ENCODE measurements at places on chromosomes 7 and 10.

DNA sequence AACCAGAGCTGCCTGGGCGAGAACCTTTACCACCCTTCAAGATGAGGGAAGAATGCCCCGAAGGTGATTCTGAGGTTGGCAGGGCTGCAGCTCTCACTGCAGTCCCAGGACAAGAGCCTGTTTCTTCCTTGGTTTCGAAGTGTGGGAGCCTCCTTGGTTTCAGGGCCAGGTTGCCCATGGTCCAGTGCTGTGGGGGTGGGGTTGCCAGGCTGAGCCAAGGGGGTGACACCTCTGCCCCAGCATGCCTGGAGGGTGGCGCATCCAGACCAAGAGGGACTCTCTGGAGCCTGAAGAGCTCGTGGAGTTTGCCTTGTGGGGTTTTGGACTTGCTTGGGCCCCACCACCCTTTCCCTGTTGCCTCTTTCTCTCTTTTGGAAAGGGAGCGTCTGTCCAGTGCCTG, 41.3 kb downstream of the WDR37 start:
- DNase-seq: no peak

DNA sequence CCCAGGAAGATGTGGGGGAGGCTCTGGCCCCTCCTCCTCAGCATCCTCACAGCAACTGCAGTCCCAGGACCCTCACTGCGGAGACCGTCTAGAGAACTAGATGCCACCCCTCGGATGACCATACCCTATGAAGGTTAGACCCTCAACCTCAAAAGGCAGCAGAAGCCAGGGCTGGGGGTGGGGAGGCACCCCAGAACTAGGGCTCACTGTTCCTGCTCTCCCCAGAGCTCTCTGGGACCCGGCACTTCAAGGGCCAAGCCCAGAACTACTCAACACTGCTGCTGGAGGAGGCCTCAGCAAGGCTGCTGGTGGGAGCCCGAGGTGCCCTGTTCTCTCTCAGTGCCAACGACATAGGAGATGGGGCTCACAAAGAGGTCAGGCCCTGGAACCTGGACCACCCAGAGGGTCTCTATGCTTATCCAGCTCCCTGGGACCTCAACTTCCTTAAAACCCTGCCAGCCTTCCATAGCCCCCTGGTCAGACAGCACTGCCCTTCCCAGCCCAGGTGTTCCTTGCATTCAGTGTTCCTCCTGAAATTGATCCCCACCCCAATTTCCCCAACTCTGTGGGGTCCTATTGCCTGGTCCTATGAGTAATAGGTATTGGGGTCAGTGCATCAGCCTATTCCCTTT, 3.7 kb downstream of the SEMA4G start:
- DNase-seq: no peak

GRCh38 chr7:98626460-98627412, 9.7 kb downstream of the NPTX2 start:
- no peak for DNase-seq

GRCh38 chr7:98831641-98832221, 38.1 kb downstream of the TMEM130 start:
- DNase-seq: no peak

DNA sequence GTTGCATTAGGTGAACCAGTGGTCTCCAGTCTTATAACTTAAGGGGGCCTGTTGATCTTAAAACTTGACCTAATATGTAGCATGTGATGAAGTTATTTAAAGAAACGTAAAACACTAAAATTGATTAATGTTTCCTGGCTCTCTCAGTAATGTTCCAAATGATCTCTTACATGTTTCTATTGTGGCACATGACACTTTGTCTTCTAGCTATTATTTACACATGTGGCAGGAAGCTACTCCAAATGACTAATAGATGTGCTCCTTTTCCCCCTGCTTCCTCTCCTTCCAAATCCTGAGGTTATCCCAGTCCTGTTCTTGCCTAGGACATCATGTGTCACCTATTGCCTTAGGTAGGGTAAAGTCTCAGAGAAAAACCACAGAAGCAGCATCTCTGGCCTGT, 89.4 kb downstream of the FAS start:
- DNase-seq: no peak

DNA sequence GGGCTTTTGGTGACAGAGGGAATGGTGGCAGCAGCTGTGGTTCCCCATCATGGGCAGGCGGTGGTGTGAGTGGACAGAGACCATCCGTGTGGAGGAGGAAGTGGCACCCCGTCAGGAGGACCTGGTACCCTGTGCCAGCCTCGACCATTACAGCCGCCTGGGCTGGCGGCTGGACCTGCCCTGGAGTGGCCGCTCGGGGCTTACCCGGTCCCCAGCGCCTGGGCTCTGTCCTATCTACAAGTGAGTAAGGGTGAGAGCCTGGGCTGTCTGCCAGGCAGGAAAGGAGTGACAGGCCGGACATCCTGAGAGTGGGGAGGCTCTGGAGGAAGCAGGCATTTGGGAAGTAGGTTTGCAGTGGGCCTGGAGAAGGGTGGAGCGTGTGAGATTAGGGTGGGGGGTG, 2.9 kb upstream of the ZNF467 start:
- DNase-seq: no peak

DNA sequence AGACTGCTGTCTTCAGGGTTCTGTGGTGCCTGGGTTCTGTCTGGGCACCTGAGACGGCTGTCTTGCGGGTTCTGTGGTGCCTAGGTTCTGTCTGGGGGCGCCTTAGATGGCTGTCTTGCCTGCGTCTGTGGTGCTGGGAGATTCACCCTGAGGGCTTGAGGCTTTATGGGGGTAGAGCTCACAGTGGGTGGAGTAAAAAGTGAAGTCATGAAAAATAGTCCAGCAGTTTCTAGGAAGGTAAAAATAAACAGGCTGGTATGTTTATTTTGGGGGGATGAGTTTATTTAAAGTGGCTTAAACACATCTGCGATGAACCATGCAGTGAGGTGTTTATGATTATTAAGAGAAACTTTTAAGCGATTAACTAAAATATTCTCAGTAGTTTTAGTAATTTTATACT, 64.2 kb downstream of the NKX6-2 start:
- no peak for DNase-seq

DNA sequence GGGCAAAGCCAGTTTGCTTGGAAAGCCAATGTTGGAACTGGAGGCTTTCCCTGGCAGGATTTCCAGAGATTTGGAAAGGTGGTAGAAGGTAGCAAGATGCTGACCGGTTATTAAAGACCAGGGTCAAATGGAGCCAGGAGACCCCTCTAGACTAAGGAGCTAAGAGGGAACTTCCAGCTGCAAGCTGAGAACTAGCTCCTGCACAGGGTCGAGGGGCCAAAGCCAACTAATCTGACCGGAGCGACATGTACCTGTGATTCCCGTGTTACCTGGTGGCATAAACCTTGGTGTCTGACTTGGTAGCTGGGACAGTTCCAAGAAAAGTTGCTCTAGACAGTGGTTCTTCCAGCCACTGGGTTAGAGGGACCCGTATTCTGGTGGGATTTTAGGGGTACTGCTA, 41.8 kb downstream of the SPDYE5 start:
- DNase-seq: no peak

DNA sequence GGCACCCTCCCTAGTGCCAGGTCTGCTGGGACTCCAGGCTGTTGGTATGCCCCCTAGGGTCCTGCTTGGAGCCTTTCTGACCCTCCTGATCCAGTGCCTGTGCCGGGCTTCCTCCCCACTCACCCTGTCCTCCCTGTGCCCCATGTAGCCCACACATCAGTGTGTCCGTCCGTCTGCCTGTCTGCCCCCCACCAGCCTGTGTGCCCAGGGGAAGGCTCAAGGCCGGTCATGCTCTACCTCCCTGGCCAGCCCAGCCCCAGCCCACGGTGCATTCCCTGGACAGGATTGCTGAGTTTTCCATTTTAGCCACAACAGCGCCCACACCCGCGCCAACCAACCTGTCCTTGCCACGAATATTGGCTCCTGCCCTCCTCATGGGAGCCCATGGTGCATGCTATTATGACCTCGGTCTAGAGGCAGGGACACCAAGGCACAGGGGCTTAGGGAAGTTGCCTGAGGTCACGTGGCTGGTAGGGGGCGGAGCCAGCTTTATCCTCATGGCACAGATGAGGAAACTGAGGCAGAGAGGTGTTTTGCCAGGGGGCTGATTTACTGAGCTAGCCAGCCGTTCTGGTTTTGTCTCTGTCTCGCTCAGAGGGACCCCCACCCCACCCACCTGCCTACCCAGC, 136.0 kb downstream of the FAM53B start:
- DNase-seq: no peak

- no peak for DNase-seq
Observed at GRCh38 chr10:126302476-126302756, 85.9 kb downstream of the ADAM12 start.
